KG1 (cell line): ENCODE measurements at places on chromosomes 7 and 10.

DNA sequence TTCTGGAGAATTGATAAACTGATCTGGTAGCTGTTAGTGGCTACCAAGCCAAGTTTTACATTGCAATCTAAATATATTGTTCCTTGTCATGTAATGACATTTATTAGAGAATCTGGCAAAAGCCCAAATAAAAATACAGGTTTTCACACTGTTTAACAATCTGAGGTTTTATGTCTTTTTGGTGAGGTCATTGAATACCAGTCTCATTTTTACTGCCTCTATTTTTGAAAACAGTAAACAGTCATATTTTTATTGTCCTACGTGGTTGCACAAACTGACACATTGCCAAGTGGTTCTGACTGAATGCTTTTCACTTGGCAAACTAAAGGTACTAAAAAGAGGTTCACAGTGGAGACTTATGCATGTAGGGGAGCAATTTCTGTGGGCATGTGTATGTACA, 157.5 kb downstream of the PRKG1 start:
- no peak for DNase-seq

- DNase-seq: no peak
Measured at GRCh38 chr10:73877533-73878160, 3.3 kb upstream of the CAMK2G start.

GRCh38 chr7:85995101-85995500, 648.6 kb upstream of the GRM3 start:
- no peak for DNase-seq

- no peak for DNase-seq
Measured at GRCh38 chr7:47647181-47647917, 65.4 kb upstream of the TNS3 start.

DNA sequence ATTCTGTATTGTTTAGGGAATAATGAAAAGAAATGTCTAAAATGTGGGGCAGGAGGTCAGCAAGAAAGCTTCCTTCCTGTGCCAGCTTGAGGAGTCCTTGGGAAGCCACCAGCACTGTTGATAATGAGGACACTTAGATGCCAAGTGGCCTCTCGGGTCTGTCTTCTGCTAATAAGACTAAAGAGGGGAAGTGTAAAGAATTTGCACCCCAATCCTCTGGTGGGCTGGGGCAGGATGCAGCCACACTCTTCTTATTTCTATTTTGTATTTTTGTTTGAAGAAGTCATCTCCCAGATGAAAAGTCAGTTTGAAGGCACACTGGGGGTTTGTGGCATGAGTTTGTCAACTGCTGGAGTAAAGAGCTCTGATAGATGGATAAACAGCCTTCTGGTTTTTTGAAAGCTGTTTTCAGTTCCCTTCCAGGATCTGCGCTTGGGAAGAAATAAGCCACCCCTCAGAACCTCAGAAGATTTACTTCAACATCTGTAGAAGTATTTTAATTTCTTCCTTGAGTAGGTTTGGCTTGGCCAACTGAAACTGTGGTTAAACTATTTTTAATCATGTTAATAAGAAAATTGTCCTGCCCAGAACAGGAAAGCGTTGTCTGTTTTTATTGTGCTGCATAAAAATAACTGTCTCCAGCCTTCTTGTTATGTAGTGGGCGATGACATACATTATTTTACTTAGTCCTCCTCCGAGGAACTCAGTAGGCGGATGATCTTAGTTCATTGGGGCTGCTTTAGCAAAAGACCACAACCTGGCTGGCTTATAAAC, 128.8 kb upstream of the GPR26 start:
- no peak for DNase-seq

- DNase-seq: no peak
Measured at GRCh38 chr10:93334901-93335327, 147.2 kb downstream of the MYOF start.

DNA sequence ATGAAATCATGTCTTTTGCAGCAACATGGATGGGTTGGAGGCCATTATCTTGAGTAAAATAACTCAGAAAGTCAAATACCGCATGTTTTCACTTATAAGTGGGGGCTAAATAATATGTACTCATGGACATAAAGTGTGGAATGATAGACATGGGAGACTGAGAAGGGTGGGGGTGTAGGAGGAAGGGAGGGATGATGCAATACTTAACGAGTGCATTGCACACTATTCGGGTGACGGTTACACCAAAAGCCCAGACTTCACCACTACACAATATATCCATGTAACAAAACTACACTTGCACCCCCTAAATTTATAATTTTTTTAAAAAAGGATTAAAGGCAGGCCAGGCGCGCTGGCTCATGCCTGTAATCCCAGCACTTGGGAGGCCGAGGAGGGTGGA, 13.6 kb downstream of the LGI1 start:
- DNase-seq: no peak

GRCh38 chr7:66747385-66747784, 6.9 kb downstream of the RABGEF1 start:
- no peak for DNase-seq

DNA sequence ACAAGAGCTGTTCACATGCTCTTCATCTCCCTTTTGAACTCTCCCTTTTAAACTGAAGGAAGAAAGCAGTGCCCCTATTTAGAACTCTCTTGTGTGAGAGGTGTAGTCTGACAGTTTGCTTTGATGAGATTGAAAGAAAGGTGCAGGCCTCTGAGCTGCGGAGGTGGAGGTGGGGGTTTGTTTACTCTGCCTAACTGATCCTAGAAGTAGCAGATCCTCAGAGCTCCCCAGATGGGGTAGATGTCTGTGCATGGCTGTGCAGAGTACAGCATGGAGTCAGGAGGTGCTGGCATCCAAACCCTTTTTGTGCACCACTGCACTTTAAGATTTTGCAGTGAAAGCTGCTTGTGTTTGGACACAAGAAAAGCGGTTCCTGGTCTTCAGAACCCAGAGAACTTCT, 58.3 kb downstream of the MINDY4 start:
- no peak for DNase-seq

GRCh38 chr7:80635533-80635932, 2.9 kb upstream of the CD36 start:
- DNase-seq: no peak

DNA sequence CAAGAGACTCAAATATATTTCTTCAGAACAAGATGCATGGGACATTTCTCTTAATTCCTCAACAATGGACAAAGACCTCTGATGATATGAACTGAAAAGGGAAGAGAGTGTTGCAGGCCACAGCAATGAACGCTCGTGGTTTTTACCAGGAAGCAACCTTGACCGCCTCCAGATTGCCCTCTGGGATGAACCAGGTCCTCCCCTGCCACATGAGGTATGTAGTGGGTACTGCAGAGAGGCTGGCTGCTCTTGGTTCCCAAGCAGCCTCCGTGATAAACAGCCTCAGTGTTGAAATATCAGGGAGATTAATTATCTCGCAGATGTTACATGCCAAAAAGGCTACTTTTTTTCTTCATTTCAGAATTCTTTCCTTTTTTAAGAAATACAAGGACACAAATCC, 338.8 kb downstream of the ELMO1 start:
- no peak for DNase-seq

GRCh38 chr7:119436882-119437281, 836.1 kb upstream of the KCND2 start:
- no peak for DNase-seq

GRCh38 chr7:121169469-121169868, 159.3 kb upstream of the WNT16 start:
- no peak for DNase-seq

DNA sequence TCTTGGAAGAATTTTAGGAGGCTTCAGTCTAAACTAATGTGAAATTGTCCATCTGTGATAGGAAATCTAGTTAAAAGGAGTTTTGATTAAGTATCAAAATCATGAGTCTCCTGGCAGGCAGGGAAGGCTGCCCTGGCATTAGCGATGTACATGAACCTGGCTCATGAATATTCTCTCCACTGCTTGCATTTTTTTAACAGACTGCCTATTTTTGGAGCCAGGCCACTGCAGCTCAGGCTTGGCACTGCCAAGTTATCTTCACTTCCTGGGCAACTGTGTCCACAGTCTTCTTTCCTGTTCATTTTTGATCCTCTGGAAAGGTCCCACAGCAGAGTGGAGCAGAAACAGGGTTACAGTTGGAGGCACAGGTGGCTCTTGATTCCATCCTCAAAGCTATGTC, 7.0 kb downstream of the GPR26 start:
- DNase-seq: no peak

DNA sequence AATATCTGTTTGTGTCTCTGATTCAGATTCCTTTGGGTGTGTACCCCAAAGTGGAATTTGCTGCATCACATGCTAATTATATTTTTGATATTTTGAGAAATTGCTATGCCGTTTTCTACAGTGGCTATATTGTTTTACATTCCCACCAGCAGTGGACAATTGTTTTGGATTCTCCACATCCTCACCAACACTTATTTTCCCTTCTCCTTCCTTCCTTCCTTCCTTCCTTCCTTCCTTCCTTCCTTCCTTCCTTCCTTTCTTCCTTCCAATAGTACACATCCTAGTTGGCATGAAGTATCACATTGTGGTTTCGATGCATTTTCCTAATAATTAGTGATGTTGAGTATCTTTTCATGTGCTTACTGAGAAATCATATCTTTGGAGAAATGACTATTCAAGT, 535.5 kb downstream of the SH2D4B start:
- DNase-seq: no peak

DNA sequence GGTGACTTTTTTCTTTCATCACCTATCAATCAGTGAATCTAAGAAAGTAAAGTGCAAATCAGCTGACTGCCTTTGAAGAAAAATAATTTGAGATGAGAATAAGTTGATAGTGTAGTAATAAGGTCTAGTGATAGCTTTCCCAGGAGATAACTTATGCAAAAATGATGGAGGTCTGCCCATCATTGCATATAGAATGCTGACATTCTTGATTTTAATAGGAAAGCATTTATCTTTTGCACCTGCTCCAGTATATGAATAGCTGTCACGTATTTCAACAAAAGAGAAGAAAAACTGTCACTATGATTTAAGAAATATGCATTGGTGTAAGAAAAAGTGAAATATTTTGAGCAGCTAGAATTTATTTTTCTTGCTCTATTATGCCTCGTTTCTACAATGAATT, 46.8 kb downstream of the PTTG1IP2 start:
- DNase-seq: no peak

- no peak for DNase-seq
Measured at GRCh38 chr10:114930320-114930719, 7.7 kb upstream of the TRUB1 start.

GRCh38 chr10:44339218-44339617, 45.7 kb downstream of the CXCL12 start:
- no peak for DNase-seq

GRCh38 chr10:111650088-111650487, 533.5 kb downstream of the GPAM start:
- DNase-seq: no peak

GRCh38 chr7:117872561-117873309, 506 bp downstream of the CTTNBP2 start:
- DNase-seq: no peak

DNA sequence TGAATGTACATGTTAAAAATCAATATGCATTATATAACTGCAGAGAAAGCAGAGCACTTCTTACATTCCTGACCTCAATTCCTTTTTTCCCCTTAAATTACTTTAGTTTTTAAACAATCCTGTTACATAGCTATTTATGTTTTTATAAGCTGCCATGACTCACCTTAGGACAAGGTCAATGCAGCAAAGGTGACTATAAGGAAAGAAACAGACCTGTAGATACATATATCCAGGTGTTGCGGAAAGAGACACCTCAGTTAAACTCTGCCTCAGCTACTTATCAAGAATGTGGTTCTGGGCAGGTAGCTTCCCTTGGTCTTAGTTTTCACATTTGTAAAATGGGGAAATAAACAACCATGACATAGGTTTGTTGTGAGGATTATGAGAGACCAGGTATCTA, 105.5 kb downstream of the DPY19L1 start:
- no peak for DNase-seq

- no peak for DNase-seq
Measured at GRCh38 chr7:100693312-100694097, 545 bp downstream of the GIGYF1 start.

GRCh38 chr7:42091461-42092291, 145.3 kb downstream of the GLI3 start:
- no peak for DNase-seq

- DNase-seq: no peak
Measured at GRCh38 chr10:8416192-8416701, 361.8 kb downstream of the GATA3 start.

DNA sequence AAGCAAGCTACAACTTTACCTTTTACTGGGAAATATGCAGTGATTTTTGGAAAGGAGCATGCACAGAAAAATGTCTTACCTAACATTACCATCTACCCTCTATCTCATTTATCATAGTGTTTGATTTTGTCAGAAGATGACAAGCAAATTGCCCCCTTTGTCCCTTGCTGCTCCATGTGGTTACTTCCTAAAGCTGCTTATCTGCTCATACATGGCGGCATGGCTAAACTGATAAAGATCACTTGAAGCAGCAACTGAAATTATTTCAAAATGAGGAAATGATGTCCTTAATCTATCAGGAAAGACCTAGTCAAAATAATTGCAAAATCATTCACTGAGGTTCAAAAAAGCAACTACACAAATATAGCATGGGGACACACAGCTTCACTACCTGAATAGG, 1198.5 kb upstream of the SORCS1 start:
- DNase-seq: no peak

GRCh38 chr7:122983261-122983660, 12.2 kb downstream of the TAS2R16 start:
- no peak for DNase-seq

DNA sequence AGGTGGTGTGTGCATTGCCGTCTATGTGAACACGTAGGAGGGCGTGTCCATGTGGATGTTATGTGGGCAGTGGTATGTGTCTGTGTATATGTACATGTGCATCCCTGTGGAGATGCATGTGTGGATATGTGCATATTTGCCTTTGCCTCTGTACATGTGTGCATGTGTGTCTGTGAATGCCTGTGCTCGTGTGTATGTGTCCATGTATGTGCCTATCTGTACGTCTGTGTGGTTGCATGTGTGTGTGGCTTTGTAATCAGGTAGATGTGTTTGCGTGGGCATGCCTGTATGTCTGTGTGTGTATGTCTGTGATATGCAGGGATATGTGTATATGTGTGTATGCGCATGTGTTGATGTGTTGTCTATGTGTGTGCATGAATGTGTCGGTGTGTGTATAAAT, 19.7 kb downstream of the ADCY1 start:
- no peak for DNase-seq

- DNase-seq: no peak
Measured at GRCh38 chr10:49001402-49001801, 61.8 kb upstream of the LRRC18 start.

- DNase-seq: no peak
Measured at GRCh38 chr7:121069346-121070100, 81.0 kb downstream of the CPED1 start.

DNA sequence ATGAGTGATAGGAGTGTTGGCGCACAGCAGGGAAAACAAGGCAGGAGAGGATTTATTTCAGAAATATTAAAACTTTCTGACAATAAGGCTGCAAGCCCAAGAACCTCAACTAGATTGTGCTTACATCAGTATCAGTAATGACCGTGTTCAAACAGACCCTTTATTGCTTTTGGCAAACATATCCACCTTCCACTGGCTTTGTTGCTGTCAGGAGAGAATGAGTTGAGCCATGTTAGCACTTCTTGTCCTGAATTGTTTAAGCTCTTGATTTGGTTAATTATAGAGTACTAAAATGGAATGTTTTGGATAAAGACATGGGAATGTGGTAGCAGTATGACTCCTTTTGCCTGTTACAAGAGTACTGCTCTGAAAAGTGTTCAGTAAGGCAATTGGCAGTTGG, 3.8 kb downstream of the AHCYL2 start:
- no peak for DNase-seq
